ENCODE measurements at places on chromosomes 7 and 10. TPM values are rescaled to one million over a fixed set of nuclear protein-coding genes. Genes with fewer than 3 reads are reported as not detected.

Gene GHRHR
- total RNA-seq, result not detected

Gene LIPM
- not detected for total RNA-seq

Gene SPDYE2
- not detected for total RNA-seq

Gene LIPF
- total RNA-seq, result not detected

Gene FAM237B
- total RNA-seq, result not detected

Gene CROT
- 16.7 TPM for total RNA-seq

Gene AGBL3
- 0.28 TPM for total RNA-seq

Gene NEBL
- 4.7 TPM for total RNA-seq

Gene C7orf57
- total RNA-seq, result not detected

Gene MPP7
- 48.5 TPM for total RNA-seq

Gene GATA3
- total RNA-seq, result not detected

Gene GRM8
- not detected for total RNA-seq

Gene SDHAF3
- total RNA-seq, result 3.5 TPM

Gene CRHR2
- total RNA-seq, result 0.21 TPM

GRCh38 chr7:21108182-21108581, 319.7 kb upstream of the SP4 start:
- DNase-seq, result no peak

GRCh38 chr7:142279601-142280000, 21.7 kb upstream of the PRSS58 start:
- DNase-seq, result no peak

- DNase-seq, result no peak
Observed at GRCh38 chr10:123517901-123518300, 148.3 kb upstream of the GPR26 start.

DNA sequence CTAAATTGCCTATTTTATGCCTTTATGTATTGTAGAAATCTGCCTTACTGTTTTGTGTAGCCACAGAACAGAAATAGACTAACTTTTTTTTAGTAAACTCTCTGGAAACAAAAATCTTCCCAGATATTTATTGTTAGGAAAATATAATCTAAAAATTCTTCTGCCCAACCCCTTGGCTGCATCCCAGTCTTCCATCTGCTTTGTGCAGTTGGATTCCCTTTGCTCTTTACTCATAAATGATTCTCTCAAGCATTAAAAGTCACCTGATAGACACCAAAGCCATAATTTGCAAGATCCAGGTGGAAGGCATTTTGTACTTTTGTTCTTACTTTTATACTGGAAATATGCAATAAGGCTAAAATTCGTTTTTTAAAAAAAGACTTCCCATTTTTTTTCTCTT, 6.1 kb upstream of the CAV2 start:
- DNase-seq, result no peak

GRCh38 chr10:98078774-98079173, 48.4 kb upstream of the CRTAC1 start:
- DNase-seq, result no peak

DNA sequence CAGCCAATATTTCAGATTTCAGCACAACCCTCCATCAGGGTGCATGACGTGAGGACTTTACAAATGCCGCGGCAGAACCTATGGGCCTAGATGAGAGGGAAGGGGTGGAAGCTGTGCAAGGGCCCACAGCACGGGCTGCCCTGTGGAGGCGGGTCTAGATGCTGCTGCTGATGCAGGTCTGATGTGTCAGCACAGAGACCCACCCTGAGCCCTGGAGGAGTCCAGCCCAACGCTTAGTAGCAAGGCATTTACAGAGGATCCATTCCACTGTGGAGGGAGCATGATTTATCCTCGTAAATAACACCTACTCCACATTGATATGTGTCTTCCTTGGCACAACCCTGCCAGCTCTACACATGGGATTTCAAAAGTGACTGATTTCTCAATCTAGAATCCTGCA, 48.5 kb downstream of the MYL10 start:
- DNase-seq, result no peak

- DNase-seq, result no peak
Observed at GRCh38 chr7:129574487-129574886, 37.0 kb upstream of the NRF1 start.

- no peak for DNase-seq
Observed at GRCh38 chr10:73916761-73917470, 6.0 kb downstream of the PLAU start.

DNA sequence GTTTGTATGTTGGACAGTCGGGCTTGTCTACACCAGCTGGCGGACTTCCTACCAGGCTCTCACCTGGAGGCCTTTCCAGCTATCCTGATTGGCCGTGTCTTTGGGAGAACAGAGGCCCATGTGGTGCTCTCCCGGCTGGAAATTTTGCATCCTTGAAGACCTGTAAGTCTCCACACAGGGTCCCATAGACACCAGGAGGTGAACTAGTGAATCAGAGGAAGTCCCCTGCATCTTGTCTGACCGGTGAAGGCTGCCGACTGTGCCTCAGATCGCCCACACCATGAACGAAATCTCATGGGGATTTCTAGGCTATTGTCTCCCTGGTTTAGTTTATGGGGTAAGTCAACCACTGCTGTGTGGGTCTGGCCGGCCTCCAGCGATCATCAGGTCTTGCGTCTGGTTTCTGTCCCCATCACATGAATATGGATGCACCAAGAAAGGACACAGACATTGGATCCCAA, 108.4 kb upstream of the LYZL2 start:
- no peak for DNase-seq

DNA sequence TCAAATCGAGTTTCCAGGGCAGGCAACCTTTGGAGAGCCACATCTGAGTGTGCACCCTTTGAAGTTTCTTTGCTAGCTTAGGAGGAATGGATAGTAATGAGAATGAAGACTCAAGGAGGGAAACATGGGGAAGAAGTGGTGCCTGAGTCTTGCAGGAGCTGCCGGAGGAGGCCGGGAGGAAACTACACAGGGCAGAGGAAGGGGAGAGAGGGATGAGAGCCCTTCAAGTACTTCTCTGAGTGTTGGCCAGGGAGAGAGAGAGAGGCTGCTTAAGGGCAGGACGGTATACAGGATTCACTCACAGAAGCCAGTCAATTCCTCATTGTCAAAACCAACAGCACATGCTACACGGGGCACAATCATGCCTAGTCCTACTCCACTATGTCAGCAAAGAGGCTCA, 74.4 kb upstream of the ZNRF2 start:
- DNase-seq, result no peak

DNA sequence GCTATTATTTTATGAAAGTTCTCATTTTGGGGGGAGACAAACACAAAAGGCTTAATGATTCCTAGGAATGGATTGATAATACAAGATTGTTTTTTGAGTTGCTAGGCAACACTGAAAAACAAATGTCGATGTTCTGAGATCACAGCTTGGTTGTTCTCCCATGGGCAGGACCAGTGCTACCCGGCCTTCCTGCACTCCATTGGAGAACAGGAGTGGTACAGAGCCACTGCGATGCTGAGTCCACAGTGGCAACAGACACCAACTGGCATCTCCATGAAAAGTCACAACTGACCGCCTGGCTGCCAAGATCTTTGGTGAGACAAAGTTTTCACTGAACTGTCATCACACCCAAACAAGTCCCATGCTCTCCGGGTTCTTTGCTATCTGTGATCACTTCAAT, 68.9 kb upstream of the NMT2 start:
- peak; percentile 19 for DNase-seq

DNA sequence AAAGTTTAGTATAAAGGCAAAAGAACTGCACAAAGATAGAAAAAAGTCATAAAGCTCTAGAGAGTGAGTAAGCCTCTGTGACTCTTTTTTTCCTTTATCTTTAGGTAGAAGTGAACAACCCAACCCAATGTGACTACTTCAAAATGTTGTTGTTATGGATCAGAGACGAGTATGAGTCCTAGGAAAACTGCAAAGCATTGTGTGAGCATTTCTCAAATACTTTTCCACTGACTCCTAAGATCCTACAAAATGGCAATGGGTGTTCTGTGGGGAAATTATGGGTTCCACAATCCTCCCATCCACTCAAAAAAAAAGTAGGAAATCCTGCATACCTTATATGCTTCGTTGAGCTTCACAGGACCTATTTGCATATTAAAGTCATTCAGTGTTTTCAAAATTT, 177.1 kb downstream of the DGKI start:
- DNase-seq, result no peak

DNA sequence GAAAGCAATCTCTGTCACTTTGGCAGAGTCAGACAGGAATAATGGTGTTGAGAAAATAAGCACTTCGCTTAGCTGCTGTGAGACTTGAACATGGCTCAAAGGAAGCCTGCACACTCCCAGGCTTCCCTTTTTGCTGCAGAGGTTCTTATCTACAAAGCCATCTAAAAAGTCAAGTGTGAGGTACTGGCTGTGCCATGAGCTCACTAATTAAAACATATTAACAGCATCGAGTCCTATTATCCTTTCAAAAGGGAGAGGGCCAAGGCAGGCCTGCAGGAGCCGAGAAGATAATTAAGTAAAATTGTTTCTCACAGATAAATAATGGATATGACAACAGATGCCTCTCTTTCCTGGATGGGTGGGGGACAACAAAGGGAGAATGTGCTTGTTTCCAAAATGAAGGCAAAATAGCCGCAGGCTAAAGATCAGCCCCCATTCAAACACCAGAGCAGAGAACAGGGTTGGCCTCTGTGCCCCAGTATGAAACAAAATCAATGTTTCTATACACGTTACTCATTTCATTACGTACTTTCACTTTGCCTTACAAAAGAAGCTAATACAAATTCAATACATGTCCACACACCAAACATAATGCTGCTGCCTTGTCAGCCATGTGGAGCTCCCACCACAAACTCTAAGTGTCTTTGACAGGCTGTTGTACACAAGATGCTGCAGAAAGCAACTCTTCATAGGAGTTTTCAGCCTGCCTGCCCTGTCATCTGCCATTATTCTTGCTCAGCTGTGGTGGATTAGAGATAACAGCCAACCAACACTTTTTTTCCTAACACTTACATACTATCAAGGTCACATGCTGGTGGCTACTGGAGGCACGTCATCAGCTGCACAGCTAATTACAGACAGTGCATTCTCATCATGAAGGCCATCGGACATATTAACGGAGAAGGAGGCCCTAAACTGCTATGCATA, 55.3 kb downstream of the ELAPOR2 start:
- no peak for DNase-seq

GRCh38 chr10:31749981-31750840, 178.4 kb downstream of the ARHGAP12 start:
- no peak for DNase-seq

- DNase-seq, result peak; percentile 79
Observed at GRCh38 chr7:106284714-106285050, at the start of gene NAMPT. Gene NAMPT, minus strand, starts transcription at chr7:106284983. Its CDS starts 99 bp downstream, at chr7:106284884.

DNA sequence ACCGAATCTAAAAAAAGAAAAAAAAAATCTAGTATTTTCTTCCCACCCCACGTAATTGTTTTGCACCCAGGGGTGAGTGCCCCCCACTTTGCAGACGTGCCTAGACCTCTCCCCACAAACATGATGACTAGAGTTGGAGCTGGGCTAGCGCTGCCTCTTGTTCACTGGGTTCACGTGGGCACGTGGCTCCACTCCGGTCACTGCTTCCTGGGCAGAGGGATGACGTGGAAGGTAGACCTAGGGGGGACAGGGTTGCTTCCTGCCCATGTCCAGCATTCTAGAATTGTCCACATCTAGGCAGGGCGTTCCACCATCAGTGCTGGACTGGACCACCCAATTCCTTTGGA, 861 bp upstream of the LIMK1 start:
- DNase-seq, result no peak

DNA sequence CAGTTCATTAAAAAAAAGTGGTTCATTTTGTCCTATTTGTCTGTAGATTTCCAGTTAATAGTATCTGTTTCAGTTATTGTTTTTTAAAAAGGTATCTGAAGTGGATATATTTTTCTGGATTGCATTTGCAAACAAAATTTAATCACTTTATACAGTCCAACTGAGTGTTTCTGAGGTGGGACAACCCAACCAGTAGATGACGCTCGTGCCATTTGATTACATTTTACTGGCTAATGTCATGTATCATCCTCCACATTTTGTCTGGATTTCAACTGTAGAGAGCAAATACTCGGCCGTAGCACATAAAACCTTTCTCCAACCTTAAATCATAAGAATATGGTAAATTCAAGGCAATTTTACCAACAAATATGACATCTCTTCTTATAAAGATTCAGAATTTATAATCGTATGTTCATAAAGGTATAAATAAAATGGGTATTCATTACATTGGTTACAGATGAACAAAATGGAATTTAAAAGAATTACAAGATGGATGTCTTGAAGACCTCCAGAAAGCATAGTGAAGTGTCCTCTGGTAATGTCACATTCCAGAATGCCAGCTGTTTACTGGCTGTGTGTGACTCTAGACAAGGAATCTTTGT, 789.0 kb downstream of the PHTF2 start:
- no peak for DNase-seq

- no peak for DNase-seq
Observed at GRCh38 chr10:10956681-10957542, 60.8 kb upstream of the CELF2 start.

DNA sequence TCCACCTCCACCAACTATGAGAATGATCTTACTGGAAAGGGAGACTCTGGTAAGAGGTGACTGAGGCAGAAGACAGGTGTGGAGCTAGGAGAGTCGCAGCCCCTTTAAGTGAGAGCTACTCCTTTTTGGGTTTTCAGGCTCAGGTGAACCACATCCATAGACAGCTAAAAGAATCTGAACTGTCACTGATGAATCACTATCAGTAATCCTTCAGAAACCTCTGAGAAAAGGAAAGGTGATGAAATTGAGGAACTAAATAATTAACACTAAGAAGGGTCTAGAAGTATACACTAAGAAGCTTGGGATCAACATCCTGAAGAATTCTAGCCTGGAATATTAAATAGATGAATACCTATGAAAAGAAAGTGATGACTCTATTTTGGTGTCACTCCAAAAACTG, 83.0 kb downstream of the SORBS1 start:
- DNase-seq, result no peak

DNA sequence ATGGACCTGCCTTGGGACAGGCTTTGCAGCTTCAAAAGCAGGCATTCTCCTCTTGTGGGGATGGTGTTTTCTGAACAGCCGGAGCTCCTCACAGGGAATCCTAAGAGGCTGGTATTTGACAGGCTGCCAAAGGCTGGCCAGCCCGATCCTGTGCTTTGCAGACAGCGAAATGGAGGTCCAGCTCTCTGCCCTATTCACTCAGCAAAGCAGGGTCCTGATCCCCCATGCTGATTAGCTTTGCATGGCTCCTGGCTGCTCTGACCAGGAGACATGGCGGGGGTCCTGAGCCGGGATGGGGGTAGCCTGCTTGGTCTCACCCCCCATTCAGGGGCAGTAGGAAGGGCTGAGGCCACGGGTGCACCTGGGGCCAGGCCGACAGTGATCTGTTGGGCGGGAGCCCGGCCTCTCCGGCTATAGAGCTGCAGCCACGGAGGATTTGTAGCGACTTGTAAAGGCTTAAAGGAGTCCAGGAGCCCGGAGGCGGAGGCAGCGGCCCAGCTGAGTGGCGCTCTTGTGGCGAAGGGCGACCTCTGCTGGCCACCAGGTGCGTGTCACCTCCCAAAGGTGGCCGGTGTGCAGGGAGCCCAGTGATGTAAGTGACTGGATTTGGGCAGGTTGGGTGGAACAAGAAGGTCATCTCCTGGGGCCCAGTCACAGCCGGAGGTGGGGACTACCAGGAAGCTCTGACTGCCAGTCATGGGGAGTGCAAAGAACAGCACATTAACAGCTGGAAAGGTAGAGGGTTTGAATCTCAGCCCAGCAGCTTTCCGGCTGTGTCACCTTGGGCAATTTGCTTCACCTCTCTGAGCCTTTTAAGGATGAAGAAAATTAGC, 126.5 kb downstream of the ZMIZ1 start:
- DNase-seq, result peak; percentile 46
